Aorta (tissue), 5 donors: ENCODE measurements at places on chromosomes 3 and 15. TPM values are rescaled to one million over a fixed set of nuclear protein-coding genes. Genes with fewer than 3 reads are reported as not detected.

- no peak overlapping the region for H3K4me3 ChIP-seq
- DNase-seq: no peak
- no peak overlapping the region for H3K27ac ChIP-seq
- H3K4me1 ChIP-seq: no peaks in the 10 kb centered on the region
Measured at GRCh38 chr3:31421314-31422048, 111.2 kb upstream of the STT3B start.

DNA sequence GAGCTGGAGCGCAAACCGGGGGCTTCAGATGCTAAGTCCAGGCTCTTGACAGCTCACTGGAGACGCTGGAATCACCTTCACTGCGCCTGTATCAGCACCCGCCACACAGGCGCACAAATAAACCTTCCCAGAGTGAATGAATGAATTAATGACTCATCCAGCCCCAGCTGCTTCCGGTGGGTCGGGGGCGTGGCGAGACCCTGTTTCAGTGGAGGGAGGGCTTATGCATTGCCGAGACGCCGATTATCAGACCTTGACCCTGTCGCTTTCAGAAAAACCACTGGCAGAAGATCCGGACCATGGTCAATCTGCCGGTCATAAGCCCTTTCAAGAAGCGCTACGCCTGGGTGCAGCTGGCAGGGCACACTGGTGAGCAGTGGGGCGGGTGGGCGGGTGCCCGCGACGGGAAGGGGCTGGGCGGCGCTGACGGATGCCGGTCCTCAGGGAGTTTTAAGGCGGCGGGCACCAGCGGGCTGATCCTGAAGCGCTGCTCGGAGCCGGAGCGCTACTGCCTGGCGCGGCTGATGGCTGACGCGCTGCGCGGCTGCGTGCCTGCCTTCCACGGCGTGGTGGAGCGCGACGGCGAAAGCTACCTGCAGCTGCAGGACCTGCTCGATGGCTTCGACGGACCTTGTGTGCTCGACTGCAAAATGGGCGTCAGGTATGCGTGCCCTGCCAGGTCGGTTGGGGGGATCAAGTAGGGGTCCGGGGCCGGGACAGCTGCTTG lies 7.7 kb downstream of the ITPKA start:
- no peaks in the 10 kb centered on the region for H3K36me3 ChIP-seq
- H3K4me3 ChIP-seq: no peak overlapping the region
- no peaks in the 10 kb centered on the region for H3K4me1 ChIP-seq
- DNase-seq: no peak
- no peak overlapping the region for H3K27ac ChIP-seq
- no peaks in the 10 kb centered on the region for H3K27me3 ChIP-seq

DNA sequence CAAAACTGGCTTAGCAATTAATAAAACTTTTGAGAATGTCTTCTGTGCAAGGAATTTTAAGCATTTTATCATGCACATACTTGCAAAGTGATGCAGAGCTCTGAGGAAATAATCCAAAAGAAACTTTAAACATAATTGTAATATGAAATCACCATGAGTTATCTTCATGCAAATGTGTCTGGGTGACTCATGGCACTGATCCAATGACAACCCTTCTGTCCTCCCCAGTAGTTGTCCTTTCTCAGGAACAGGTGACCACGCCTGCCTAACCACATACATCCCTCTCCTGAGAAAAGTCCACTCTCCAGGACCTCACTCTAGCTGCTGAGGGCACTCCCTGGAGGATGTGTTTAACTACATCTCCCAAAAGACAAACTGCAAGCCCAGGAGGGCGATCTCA lies 530.6 kb upstream of the IL12A start:
- no peak for DNase-seq
- H3K27me3 ChIP-seq: no peaks in the 10 kb centered on the region
- no peak overlapping the region for H3K27ac ChIP-seq
- no peaks in the 10 kb centered on the region for H3K36me3 ChIP-seq
- H3K4me3 ChIP-seq: no peak overlapping the region

GRCh38 chr3:114406286-114406685 lies 112.5 kb downstream of the TIGIT start:
- H3K36me3 ChIP-seq: no peaks in the 10 kb centered on the region
- no peak for DNase-seq
- H3K4me3 ChIP-seq: no peak overlapping the region
- H3K27ac ChIP-seq: no peak overlapping the region

GRCh38 chr3:191982481-191982880 lies 521.5 kb downstream of the PYDC2 start:
- no peak overlapping the region for H3K4me3 ChIP-seq
- no peaks in the 10 kb centered on the region for H3K36me3 ChIP-seq
- no peaks in the 10 kb centered on the region for H3K27me3 ChIP-seq
- no peak for DNase-seq

Gene UBXN7
- total RNA-seq: 40.4 TPM

Gene CAPN3
- total RNA-seq: 15.4 TPM

Gene EIF4E3
- total RNA-seq: 29.3 TPM

Gene SCG5
- 2.6 TPM for total RNA-seq
